ENCODE measurements at places on chromosomes 12 and 14.

- DNase-seq, result no peak
These were observed 356.6 kb downstream of the CEP128 start for GRCh38 chr14:80584744-80585505.

GRCh38 chr14:105466531-105467248, 7.9 kb upstream of the CRIP2 start:
- no peak for DNase-seq

- DNase-seq, result no peak
These were observed 4.8 kb upstream of the KCNA5 start for GRCh38 chr12:5038781-5039311.

- no peak for DNase-seq
These were observed 31.3 kb downstream of the RILPL1 start for GRCh38 chr12:123502163-123502704.

- DNase-seq, result no peak
These were observed 1.0 kb upstream of the ANO6 start for GRCh38 chr12:45214749-45215418.

DNA sequence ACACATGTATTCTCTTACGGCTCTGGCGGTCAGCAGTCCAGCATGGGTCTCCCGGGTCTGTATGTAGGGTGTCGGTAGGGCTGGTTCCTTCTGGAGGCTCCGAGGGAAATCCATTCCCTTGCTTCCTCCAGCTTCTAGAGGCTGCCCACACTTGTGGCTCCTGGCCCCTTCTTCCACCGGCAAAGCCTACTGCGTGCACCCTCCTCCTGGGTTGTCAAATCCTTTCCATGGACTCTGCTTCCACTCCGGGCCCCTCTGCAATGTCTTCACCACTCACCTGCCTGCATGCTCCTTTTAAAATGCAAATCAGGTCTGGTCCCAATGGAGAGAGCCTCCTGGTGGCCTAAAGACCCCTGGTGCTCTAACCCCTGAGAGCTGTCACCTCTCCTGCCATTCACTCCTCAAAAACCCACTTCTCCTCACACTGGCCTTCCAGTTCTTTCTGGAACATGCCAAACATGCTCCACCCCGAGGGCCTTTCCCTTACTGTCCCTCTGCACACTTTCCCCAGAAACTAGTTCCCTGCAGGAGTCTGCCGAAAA, 108.5 kb downstream of the DICER1 start:
- no peak for DNase-seq

DNA sequence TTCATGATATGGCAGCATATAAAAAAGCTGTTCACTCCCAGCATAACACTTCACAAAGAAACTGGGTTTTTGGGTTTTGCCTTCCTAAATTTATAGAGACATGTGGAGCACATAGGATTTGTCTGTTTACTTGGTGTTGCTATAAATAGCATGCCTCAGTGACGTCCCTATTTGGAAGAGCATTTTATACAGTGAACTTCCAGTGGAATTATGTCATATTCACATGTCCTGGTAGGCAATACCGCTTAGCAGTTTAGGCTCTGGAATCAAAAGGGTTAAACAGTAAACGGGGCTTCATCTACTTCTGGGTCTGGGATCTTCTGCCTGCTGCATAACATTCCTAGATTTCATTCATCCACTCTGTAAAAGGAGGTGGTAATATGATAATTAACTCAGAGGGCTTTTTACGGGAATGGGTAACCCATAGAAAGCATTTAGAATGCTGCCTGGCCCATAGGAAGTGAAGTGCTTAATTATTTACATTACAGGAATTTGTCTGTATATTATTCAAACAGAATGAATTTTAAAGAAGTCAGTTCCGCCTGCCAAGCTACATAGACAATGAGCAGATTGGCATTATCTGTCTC, 396.1 kb downstream of the TMTC2 start:
- no peak for DNase-seq

GRCh38 chr12:49895773-49896172, 7.9 kb downstream of the FAIM2 start:
- no peak for DNase-seq

- DNase-seq, result no peak
These were observed 473.0 kb upstream of the STXBP6 start for GRCh38 chr14:25522926-25523325.

DNA sequence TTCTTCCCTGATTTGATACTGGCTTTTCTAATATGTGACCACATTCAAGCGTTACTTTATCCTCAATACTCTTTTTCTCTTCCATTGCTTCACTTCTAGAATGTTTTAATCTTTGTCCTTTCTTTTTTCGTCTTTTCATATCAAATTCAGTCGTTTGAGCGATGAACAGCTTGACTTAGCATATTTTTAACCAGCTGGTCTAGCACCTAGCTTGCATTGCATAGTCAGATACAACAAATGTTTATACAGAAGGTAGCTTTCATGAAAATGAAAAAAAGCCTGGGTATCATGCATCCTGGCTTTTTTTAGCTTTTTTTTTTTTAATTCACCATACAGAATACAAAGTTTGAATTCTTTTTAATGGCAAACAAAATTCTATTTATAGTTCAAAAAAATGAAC, 1.2 kb downstream of the SOX5 start:
- no peak for DNase-seq

DNA sequence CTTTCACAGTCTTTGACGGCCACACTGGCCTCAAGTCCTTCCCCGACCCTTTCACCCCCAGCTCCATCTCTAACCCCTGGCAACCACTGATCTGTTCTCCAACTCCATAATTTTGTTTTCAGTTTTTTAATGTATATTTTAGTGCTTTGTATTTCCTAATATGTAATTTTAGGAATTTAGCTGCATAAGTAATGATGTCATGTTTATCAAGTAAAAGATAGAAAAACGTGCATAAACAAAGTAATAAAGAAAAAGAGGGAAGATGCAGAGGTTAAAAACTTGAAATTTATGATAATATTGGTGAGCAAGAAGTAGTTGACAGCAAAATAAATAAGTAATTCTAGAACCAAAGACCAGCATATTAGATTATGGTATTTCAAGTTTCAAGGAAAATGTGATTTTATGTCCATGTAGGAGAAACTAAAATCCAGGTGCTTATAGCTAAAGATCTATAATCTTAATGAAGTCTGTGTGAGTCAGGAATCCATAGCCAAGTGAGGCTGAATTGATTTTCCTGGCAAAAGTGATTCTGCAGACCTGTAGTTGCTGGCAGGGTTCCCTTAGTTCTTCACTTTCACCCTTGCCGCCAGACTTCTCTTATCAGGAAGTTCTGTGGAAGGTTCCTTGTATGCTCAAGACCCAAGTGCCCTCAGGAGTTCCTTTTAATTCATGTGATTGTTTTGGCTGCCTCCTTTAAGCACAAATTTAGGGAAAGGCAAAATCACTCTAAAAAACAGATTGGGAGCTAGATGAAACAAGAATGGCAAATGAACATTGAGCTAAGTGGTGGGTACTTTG, 24.4 kb downstream of the FBXW8 start:
- DNase-seq, result no peak

GRCh38 chr14:53032838-53033390, 82.1 kb upstream of the FERMT2 start:
- DNase-seq, result no peak

DNA sequence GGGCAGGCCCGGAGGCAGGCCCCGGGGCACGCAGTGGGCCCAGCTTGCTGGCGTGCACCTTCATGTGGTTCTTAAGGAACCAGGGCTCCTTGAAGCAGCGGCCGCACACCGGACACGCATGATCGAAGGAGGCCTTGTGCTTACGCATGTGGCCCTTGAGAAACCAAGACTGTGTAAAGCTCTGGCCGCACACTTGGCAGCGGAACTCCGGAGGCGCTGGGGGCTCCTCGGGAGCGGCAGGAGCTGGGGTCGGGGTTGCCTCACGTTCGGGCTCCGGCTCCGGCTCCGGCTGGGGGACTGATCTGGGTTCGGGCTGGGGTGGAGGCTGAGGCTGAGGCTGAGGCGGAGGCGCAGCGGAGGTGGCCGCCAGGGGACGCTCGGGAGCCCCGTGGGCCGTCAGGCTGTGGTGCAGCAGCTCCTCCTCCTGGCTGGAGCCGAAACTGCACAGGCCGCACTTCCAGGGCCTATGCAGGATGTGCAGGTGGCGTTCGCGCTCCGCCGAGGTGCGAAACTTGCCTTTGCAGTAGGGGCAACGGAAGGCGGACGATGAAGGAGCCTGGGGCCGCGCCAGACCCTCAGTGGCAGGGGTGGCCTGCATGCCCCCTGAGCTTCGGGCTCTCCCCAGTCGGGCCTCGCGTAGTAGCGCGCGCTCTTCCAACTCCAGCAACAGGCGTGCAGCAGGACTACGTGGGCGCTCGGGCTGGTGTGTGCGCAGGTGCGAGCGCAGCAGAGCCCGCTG, 6.0 kb downstream of the ZNF219 start:
- DNase-seq, result peak; percentile 43

DNA sequence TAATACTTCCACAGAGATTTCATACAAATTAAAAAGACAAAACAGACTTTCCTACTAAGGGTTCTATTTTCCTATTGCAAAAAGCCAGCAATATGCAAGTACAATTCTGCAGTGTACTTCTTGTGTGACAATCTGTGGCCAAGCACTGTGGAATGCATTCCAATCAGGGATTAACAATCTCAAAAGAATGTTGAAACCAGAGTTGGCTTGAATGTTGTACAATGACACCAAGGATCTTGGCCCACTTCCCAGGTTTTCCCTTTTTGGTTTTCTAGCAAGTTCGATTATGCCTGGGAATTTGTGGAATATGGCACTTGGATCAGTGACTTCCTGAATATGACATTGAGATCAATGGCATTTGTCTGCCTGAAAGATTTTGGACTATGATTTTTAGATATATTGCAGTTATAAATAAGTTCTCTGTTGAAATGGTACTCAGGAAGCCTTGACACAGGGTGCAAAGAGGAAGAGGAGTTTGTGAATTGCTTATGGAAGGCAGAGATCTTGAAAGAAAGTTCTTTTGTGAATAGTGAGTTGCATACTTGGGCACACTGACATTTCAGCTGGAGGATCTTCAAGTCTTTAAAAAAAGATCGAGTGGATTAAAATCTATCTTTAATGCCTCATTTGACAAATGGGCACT, 81.4 kb upstream of the FERMT2 start:
- DNase-seq, result no peak

DNA sequence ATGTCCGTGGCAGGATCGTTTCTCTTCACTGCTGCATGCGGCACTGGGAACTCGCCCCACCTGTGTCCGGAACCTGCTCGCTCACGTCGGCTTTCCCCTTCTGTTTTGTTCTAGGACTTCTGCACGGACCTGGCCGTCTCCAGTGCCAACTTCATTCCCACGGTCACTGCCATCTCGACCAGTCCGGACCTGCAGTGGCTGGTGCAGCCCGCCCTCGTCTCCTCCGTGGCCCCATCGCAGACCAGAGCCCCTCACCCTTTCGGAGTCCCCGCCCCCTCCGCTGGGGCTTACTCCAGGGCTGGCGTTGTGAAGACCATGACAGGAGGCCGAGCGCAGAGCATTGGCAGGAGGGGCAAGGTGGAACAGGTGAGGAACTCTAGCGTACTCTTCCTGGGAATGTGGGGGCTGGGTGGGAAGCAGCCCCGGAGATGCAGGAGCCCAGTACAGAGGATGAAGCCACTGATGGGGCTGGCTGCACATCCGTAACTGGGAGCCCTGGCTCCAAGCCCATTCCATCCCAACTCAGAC, 1.2 kb downstream of the FOS start:
- DNase-seq, result no peak

- no peak for DNase-seq
These were observed 26.0 kb downstream of the ZNF664 start for GRCh38 chr12:123998991-123999359.

GRCh38 chr14:99982537-99983250, 82.5 kb upstream of the EVL start:
- DNase-seq, result peak; percentile 48

- no peak for DNase-seq
These were observed 149.0 kb downstream of the PRKCH start for GRCh38 chr14:61470261-61470960.

GRCh38 chr14:57769863-57770523, 95.9 kb downstream of the SLC35F4 start:
- DNase-seq, result no peak

GRCh38 chr12:29889737-29890136, 106.0 kb upstream of the TMTC1 start:
- DNase-seq, result no peak

GRCh38 chr12:117404940-117405339, 43.5 kb upstream of the NOS1 start:
- no peak for DNase-seq

GRCh38 chr12:50241178-50241577, 42.1 kb downstream of the LIMA1 start:
- no peak for DNase-seq

DNA sequence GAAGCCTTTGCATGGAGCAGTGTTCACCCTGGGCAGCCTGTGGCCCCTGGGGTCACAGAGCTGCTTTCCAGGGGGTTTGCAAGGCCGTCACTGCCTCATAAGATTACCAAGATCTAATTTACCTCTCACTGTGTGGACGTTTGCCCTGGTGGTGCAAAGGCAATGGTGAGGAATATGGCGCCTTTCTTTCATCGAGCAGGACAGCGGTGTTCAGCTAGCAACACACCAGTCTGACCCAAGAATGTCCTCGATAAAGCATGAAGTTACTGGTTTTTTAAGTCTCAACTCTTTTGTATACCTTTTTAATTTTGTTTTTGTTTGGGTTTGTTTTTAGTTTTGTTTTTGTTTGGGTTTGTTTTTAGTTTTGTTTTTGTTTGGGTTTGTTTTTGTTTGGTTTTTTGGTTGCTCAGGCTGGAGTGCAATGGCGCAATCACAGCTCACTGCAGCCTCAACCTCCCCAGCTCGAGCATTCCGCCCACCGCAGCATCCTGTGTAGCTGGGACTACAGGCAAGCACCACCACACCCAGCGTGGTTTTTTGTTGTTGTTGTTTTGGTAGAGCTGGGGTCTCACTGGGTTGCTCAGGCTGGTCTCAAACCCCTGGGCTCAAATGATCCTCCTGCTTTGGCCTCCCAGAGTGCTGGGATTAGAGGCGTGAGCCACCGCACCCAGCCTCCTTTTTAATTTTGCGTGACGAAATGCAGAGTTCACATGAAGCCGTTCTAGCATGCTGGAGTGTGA, 57.9 kb downstream of the PPP2R5C start:
- no peak for DNase-seq

DNA sequence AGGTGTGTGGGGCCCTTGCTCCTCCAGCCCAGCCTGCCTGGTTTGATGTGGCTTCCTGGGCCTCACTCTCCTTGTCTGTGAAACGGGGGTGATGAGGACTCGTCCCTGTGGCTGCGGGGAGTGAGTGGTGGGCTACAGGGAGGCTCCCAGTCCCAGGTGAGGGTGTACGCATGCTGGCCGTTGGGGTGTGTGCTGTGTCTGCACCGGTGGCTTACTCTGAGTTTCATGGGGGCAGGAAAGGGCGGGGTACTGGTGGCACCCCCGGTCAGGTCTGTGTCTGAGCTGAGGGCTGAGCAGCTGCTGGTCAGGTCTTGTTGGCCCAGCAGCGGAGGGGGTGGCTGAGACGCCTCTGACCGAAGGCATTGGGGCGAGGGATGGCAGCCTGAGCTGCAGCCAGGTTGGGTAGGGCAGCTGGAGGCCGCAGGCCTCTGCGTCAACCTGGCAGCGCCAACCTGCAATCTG, 11.2 kb downstream of the ULK1 start:
- no peak for DNase-seq

GRCh38 chr12:20453756-20454310, 85.5 kb downstream of the PDE3A start:
- DNase-seq, result no peak

GRCh38 chr12:79344855-79345847, 345.6 kb downstream of the PAWR start:
- DNase-seq, result peak; percentile 44

- DNase-seq, result peak; percentile 50
These were observed 624 bp upstream of the PWP1 start for GRCh38 chr12:107684990-107685359.

GRCh38 chr12:118290130-118290529, 82.6 kb downstream of the TAOK3 start:
- no peak for DNase-seq

- DNase-seq, result no peak
These were observed 210.6 kb upstream of the NOVA1 start for GRCh38 chr14:26808407-26808806.

- DNase-seq, result no peak
These were observed 116.6 kb upstream of the BCL2L14 start for GRCh38 chr12:11954181-11954580.

Data from NCI-H1436 (cell line).